Small intestine (tissue), 16 donors: ENCODE measurements at places on chromosomes 3 and 15. TPM values are rescaled to one million over a fixed set of nuclear protein-coding genes. Genes with fewer than 3 reads are reported as not detected.

GRCh38 chr3:121431726-121432517 lies 113.9 kb downstream of the POLQ start:
- DNase-seq: peak; percentile 84

DNA sequence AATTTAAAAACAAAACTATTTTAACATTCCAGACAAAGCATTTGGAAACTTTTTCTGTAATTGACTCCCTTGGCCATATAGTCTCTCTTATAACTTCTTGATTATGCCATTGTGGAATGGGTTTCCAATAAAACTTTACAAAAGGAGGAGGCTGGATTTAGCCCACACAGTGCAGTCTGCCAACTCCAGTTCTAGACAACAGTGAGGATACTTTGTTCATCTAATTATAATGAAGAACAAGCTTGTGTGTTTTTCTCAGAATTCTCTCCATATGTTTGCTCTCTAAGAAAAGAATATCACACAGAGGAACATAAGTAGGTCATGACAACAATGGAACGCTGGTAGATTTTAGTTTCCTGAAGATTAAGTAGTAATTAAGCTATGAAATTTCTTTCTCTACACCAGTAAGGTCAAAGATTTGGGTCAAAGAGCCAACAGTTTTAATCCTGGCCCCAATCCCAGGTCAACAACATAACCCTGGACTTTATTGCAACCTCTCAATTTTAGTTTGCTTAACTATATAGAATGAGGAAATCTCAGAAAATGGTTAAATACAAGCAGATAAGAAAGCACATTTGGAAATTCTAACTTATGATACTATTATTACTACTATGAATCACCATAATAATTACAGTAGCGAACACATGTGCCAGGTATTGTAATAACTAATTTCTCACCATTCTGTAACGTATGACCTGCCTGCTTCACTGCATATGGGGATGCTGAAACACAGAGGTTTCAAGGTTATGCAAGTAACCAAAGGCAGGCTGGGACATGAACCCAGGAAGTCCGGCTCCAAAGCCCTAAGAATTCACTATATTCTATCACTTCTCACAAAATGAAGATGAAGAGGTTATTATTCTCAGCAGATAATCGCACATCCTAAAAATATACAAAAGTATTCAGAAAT lies 65.7 kb downstream of the TJP1 start:
- no peak for DNase-seq

GRCh38 chr15:89874926-89875564 lies 18.7 kb downstream of the AP3S2 start:
- peak; percentile 86 for DNase-seq

Gene GOLGA6L7
- not detected for polyA plus RNA-seq

Gene LDHAL6B
- 0.69 TPM for polyA plus RNA-seq

Gene PAK6
- 5.1 TPM for polyA plus RNA-seq

Gene DALRD3
- 22.7 TPM for polyA plus RNA-seq

Gene RARRES1
- 0.89 TPM for polyA plus RNA-seq

DNA sequence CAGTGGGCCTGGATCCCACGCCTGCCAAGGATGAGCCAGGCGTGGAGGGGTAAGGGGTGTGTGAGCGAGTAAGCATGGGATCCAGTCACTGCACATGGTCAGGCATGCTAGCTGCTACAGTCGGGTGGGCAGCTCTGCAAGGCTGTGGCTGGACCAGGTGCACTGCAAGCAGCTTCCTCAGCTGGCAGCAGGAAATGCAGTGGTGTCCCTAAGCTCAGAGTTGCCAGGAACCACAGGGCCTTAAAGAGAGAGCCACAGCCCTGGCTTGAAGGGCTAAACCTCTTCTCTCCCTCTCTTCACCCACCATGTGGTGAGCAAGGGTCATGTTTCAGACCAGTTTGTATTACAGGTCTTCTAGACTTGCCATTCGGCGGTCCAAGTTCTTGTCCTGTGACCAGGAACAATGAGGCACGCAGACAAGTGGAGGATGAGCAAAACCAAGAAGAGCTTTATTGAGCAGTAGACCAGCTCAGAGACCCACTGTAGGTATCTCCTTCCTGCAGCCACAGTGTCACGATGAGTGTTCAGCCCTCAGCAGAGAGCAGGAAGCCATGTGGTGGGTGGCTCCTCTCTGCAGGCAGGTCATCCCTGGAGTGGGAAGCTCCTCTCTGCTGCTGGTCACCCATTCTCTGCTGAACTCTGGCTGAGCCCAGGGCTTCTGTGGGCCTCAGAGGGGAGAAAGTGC lies 511.9 kb downstream of the PYDC2 start:
- no peak for DNase-seq

Gene FAM219B
- polyA plus RNA-seq: 17.3 TPM

DNA sequence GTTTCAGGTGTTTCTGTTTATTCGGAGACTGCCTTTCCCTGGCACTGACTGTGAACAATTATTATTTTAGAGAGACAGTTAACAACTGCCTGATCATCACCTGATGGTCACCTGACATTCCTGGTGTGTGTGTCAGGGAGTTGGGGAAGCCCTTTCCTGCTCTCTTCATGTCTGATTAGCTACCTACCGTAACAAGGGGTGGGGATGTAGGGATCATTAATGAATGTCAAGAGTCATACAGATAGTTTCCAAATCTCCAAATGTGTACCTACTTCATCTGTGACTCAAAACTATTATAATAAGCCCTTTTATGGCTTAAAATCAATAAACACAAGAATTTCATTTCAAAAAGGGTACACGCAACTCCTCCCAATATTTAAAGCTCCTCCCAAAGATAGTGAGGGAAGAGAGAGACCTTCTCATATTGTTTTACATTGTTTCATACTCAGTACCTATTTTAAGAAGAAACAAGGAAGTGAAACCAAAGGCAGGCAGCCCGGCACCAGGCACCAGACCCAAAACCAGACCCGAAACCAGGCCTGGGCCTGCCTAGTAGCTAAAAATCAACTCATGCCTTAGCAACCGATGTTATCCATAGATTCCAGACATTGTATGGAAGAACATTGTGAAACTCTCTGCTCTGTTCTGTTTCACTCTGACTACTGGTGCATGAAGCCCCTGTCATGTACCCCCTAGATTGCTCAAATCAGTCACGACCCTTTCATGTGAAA lies 844.9 kb upstream of the ALCAM start:
- no peak for DNase-seq

- no peak for DNase-seq
Measured at GRCh38 chr3:153910387-153910786, 210.8 kb upstream of the ARHGEF26 start.

DNA sequence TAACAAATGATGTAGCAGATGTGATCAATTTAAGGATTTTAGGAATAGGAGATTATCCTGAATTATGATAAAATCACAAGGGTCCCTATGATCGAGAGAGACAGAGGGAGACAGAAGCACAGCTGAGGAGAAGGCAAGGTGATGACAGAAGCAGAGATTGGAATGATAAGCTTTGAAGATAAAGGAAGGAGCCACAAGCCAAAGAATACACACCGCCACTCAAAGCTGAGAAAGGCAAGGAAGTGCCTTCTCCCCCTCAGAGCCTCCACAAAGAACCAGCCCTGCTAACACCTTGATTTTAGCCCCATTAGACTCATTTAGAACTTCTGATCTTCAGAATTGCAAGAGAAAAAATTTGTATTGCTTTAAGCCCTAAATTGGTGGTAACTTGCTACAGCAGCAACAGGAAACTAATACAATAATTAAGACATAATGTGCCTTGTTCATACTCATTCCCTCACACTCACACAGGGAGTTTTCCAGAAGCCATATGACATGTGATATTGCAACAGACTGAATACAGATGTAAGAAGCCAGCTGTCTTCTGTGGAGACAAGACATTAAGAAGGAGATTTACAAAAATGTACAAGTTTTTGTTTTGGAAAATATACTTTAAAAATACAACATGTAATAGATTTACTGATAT lies 38.2 kb downstream of the TRANK1 start:
- DNase-seq: no peak

Gene CCR9
- polyA plus RNA-seq: 2.7 TPM
